ENCODE measurements at places on chromosomes 2 and 18.

- no peak for DNase-seq
Observed at GRCh38 chr18:7711495-7711894, 144.4 kb downstream of the PTPRM start.

- no peak for DNase-seq
Observed at GRCh38 chr2:189876271-189876670, 92.0 kb downstream of the PMS1 start.

DNA sequence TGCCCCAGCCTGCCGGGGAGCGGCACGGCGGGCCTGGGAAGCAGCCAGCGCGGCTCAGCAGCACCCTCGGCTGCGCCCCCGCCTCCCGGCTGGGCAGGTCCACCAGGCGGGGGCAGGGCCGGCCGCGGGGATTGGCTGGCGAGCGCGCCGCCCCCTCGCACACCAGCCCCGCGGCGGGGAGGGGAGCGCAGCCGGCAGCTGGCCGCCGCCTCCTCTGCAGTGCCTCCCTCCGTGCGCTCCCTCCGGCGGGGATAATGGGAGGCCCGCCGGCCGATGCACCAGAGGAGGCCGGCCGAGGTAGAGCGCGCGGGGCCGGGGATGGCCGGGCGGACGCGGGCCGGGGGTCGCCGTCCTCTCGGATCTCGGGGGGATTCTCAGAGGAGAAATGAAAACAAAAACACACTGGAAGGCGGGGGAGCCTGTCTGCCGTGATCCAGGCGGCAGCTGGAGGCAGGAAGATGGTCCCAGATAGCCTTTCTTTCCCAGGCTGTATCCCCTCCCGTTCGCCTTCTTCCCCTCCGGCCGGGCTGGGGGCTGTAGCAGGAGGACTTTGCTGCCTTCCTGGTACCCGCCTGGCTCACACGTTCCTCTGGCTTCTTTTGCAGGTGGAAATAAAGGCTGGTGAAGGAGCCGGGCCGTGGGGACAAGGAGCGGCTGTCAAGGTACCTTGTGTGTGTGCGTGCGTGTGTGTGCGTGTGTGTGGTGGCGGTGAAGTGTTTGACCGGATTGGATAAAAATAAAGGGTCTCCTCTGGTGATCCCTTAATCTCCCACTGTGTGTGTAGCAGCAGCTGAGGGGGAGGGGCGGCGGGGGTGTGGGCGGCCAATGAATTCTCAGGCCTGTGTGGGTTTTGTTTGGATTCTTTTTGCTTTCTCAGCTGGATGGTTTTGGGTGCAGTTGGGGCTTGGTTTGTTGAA, 18.1 kb downstream of the TET3 start:
- peak; percentile 67 for DNase-seq

DNA sequence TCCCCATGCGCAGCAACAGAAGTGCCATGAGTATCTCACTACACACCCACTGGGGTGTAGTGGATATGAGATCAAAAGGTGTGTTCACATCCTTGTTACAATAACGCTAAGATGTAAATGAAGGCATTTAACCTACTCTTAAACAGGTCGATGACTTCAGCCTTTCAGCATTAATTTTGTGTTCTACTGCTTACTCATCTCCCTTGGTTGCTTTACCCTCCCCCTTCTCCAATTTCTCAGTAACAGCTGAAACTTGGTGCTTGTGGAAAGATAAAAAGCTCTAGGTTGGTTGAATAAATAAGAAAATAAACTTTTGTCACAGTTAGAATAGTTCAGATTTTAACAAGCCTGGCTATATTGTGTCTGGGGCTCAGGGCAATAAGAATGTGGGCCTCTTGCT, 147.5 kb upstream of the SESTD1 start:
- no peak for DNase-seq

GRCh38 chr18:8455661-8456614, 153.3 kb upstream of the RAB12 start:
- DNase-seq: no peak

DNA sequence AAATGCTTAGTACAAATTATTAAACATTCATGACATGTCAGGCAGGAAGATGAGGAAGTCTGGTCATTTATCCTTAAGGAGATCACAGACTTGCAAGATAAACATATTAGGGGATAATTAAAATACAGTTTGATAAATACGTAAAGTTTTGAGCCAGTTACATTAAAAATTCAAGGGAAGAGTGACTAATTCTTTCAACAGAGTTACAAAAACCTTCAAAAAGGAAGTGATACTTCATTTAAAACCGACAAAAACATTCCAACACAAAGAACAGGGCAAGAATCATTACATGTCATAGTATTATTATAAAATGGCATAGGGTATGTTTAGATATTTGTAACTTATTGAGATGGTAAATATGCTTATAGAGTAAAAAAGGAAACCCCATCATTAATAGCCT, 636.0 kb downstream of the NR4A2 start:
- no peak for DNase-seq

DNA sequence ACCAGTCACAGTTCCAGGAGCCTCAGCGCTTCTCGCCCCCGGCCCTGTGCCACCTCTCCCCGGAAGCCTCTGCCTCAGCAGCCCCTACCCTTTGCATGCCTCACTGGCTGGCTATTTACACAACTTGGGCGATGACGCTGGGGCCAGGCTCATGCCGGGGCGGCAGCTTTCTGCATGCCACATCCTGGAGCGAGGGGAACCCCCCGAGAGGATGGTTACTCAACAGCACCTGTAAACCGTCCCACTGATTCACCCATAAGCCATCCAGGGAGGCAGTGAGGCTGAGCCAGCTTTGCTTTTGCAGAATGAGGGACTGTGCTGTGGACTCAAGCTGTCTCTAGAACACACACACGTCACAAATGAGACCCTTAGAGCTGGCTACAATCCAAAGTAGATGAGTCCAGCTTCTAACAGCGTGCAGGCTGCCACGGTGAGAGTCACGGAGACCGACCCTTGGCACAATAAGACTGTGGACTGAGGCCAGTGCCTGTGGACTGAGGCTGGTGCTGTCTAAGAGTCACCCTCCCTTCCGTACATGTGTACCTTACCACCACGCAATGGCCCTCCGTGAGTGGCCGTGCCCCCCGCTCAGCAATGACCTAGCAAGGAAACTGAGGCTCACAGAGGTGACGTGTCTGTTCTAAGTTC, 45.6 kb upstream of the ODC1 start:
- DNase-seq: peak; percentile 91

DNA sequence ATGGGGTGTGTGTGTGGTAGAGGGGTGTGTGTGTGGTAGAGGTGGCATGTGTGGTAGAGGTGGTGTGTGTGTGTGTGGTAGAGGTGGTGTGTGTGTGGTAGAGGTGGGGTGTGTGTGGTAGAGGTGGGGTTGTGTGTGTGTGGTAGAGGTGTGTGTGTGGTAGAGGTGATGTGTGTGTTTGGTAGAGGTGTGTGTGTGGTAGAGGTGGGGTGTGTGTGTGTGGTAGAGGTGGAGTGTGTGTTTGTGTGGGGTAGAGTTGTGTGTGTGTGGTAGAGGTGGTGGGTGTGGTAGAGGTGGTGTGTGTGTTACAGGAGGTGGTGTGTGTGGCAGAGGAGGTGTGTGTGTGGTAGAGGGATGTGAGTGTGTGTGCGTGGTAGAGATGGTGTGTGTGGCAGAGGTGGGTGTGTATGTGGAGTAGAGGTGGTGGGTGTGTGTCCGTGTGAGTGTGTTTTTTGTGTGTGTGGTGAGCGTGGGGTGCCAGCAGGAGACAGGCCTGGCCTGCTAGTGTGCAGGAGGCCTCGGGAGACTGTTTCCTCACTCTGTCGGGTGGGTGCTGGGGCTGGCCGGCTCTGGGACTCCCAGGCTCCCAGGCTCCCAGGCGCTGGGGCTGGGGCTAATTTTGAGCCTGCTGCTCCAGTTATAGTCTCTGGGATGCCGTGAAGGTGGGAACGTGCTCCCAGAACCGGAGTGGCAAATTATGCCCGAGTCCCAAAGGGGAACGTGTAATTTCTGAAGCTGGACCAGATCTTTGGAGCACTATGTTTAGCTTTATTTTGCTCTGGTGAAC, 165.2 kb downstream of the DYSF start:
- DNase-seq: no peak

GRCh38 chr2:47771211-47771610, 11.7 kb upstream of the MSH6 start:
- no peak for DNase-seq

DNA sequence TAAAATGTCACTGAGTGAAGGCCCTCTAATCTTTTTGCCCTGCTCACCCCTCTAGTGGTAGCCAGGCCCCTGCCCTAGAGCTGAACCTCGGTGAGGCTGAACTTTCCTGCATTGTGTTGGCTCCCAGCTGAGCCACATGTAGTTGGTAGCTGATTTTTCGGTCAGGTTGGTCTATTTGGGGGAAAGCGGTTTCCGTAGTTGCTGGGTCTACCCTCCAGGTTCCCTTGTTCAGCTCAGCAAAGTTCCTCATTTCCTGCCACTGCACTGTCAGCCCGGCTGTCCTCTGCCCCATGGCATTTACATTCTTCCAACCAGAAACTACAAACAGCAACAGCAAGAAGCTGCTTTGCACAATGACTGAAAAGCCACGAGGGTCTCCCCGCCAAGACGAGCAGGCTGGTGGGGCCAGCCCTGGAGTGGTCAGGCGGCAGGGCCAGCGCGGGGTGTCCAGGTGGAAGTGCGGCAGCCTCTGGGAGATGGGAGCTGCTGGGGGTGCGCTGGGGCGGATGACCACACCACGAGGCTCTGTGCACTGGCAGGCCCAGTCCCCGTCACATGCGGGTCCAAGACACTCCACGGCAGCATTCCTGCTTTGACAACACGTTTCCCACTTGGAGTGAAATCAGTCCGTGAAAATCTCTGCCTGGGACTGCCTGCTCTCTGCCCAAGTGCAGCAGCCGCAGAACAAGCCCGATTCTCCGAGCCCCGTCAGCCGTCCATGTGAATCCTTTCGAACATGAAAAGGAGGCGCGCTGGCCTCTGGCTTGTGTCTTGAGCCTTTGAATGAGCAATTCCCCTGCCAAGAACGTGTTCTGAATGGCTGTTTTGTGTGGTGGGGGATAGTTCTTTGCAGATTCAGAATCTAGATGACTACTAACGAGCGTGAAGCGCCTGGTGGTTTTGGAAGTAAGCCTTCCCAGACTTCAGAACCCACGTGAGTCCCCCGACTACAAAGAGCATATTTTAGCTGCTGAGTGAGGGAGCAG, 159.4 kb downstream of the ASB1 start:
- no peak for DNase-seq

GRCh38 chr2:120108049-120108448, 95.2 kb downstream of the EPB41L5 start:
- DNase-seq: no peak
